ENCODE measurements at places on chromosomes 7 and 10. TPM values are rescaled to one million over a fixed set of nuclear protein-coding genes. Genes with fewer than 3 reads are reported as not detected.
A peak's percentile ranks its signal among the peaks of the same experiment; 100 is the strongest.

Gene HABP2
- total RNA-seq, result not detected

GRCh38 chr10:63055705-63056104, 77.4 kb upstream of the NRBF2 start:
- DNase-seq, result no peak

Gene SEMA3E
- not detected for total RNA-seq

- DNase-seq, result peak; percentile 50
These were observed 842 bp downstream of the SEMA3A start for GRCh38 chr7:84193747-84194146.

GRCh38 chr10:95711492-95711891, 17.8 kb upstream of the TCTN3 start:
- no peak for DNase-seq

All from A673 (cell line).